ENCODE measurements at places on chromosomes 2 and 18.

- DNase-seq: no peak
These were observed 17.7 kb downstream of the SH3BP4 start for GRCh38 chr2:234969306-234970098.

GRCh38 chr18:53093636-53094035, 753.6 kb downstream of the DCC start:
- no peak for DNase-seq

DNA sequence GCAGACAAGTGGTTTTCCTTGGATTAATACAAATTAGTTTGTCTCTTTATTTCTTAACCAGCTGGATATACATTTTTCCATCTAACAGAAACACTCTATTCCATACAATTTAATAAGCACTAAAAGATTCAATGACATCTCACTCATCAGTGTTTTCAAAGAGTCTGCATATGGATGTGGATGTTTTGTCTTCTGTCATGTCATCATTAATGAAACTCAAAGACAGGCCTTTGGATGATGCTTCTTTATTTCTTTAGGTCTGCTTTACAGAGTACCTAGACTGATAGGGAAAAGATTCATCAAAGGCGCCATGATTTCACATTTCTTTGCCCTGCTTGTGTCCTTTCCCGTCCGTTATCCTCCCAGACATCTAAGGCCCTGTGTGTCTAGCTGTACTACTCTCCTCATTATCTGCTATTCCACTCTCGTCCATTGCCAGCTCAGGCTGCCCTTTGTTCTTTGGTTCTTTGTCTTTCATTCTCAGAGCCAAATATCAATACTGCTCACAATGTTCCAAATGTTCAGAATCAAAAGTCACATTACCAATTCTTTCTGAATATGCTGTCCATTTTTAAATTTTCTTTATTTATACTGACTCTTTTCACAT, 232.3 kb upstream of the CHAC2 start:
- no peak for DNase-seq

- no peak for DNase-seq
These were observed 65.5 kb downstream of the CCBE1 start for GRCh38 chr18:59631583-59632181.

DNA sequence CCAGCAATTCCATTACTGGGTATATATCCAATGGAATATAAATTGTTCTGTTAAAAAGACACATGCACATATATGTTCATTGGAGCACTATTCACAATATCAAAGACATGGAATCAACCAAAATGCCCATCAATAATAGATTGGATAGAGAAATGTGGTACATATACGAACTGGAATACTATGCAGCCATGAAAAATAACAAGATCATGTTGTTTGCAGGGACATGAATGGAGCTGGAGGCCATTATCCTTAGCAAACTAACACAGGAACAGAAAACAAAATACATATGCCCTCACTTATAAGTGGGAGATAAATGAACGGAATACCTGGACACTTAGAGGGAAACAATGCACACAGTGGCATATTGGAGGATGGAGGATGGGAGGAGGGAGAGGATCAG, 355.8 kb downstream of the CCDC85A start:
- no peak for DNase-seq

GRCh38 chr18:31065036-31065773, 22.7 kb upstream of the DSC3 start:
- no peak for DNase-seq

DNA sequence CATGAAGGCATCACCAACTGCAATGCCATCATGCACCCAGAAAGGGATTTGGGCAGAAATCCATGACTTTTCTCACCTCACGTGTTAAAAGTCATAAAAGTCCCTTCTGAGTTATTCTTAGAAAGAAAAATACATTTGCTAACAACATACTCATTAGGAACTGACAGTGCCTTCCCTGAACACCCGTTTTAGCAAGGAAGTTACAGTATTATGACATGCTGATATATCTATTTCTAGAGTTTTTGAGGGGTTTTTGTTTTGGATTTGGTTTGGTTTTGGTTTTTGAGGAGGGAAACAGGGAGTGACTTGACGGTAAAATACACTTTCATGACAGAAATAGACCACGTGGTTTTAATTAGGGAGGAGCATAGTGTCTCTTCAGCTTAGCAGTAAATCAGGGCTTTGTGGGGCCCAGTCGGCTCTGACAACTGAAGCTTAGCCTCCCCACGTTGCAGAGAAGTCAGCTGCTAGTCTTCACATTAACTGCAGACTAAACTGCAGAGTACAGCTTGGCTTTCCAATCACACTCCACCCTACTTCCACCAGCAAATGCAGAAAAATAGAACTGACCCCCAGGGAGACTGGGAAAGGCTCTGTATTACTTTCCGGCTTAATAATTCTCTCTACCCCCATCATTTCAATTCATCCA, 141.4 kb downstream of the FAM124B start:
- no peak for DNase-seq

GRCh38 chr18:23636071-23636399, 26.7 kb downstream of the ANKRD29 start:
- DNase-seq: no peak

DNA sequence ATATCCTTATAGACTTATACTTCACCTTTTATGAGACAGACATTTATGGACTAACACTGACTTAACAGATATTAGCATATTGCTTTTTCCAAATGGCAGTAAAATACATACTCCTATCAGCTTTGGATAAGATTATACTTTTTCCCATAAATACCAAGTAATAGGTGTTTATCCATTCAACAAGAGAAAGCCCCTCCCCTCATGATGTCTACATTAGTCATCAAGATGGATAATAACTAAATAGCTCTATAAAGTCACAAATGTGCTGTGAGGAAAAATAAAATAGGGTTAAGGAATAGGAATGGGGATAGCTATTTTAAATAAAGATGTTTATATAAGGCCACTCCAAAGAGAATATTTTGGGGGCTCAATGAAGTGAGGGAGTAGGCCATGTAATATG, 39.4 kb downstream of the CSRNP3 start:
- DNase-seq: no peak

DNA sequence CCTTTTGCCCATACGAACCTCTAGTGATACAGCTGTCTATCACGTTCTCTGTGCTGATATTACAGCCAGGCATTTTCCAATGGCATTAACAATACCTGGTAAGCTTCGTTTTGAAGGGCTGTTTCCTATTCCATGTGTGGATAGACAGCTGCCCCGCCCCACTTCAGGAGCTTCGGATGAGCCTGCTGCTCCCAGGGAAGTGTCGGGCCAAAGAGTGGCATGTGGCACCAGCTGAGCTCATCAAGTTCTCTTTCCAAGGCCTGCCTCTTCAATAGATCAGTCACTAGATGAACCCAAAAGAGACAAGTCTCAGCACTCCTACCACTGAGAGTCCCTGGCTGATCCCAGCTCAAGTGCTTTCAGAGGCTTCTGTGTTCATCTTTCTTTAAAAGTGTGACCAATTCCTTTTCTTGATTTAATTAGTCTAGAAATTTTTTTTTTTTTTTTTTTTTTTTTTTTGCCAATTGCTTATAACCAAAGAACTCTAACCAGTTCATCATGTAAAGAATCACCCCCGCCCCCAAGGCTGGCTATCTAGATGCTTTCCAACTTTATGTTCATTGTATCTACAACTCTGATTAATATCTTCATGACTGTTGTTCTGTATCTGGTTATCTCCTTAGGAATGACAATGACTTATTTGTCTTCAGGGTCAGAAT, 46.6 kb downstream of the HDAC4 start:
- DNase-seq: no peak

DNA sequence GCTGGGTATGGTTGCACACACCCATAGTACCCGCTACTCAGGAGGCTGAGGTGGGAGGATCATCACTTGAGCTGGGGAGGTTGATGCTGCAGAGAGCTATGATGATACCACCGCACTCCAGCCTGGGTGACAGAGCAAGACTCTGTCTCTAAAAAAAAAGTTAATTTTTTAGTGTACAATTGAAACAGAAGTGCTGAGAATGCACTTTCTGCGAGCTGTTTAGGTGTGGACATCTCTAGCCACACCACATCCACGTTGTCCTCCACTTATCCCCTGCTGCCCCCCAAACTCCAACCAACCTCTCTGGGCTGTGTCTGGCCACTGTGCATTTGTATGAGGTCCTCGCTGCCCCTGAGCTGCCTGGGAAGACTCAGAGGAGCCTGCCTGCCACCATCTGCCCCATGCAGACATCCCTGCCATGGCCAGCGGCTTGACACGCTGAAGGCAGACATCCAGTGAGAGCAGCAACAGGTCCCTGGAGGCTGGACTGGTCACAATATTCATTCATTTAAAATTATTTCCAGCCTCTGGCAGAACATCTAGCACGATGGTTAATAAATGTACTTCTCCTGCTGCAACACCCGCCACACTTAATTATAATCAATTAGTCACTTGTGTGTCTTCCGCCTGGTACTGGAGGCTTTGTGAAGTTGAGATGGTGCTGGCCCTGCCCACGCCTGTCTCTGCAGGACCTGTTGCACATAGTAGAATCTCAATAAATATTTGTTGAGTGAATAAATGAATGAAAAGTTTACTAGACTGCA, 3.7 kb upstream of the AFF3 start:
- no peak for DNase-seq

DNA sequence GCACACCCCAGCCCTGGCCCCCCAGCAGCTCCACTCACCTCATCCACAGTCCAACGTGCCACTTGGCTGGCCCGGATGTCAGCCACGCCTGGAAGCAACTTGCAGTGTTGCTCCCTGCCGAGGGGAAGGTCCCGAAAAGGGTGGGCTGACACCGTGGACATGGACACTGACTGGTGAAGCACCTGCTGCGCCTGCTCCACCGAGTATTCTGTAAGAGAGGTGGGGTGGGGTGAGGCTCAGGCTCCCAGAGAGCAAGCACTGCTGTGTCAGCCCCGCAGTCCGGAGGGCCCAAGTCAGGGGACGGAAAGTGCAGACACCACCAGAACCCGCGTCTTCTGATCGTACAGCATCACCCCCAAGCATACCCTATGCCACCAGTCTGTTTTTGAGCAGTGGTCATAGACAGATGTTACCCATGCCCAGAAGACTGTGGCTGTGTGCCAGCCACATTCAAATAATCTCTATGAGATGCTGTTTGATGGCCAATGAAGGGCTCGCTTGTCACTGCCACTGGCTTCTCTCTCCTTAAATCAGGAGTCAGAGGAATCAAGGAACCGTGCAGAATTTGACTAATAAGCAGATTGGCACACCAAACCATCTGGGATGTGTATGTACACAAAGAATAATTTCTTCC, 74.2 kb upstream of the TMEM200C start:
- DNase-seq: no peak

GRCh38 chr2:202671317-202672035, 36.7 kb downstream of the FAM117B start:
- DNase-seq: no peak

All from AG09309 (cell line).